ENCODE measurements at places on chromosomes 3 and 15. TPM values are rescaled to one million over a fixed set of nuclear protein-coding genes. Genes with fewer than 3 reads are reported as not detected.

- H3K4me1 ChIP-seq: peaks cover 3% of the 10 kb centered on the region
- H3K27me3 ChIP-seq: no peaks in the 10 kb centered on the region
- H3K36me3 ChIP-seq: peaks cover 57% of the 10 kb centered on the region
- no peak for DNase-seq
- no peak overlapping the region for H3K4me3 ChIP-seq
- H3K27ac ChIP-seq: peak overlapping the region; percentile 67
Observed at GRCh38 chr15:28147801-28148200, 48.7 kb upstream of the OCA2 start.

- no peaks in the 10 kb centered on the region for H3K27me3 ChIP-seq
- peaks cover 25% of the 10 kb centered on the region for H3K36me3 ChIP-seq
- H3K4me3 ChIP-seq: no peak overlapping the region
- H3K27ac ChIP-seq: no peak overlapping the region
- H3K4me1 ChIP-seq: peaks cover 15% of the 10 kb centered on the region
- no peak for DNase-seq
Observed at GRCh38 chr3:45498532-45498931, 96.0 kb upstream of the LIMD1 start.

GRCh38 chr15:25181293-25182097, 226.7 kb downstream of the SNRPN start:
- H3K27ac ChIP-seq: no peak overlapping the region
- no peak overlapping the region for H3K4me3 ChIP-seq
- H3K36me3 ChIP-seq: no peaks in the 10 kb centered on the region
- no peak for DNase-seq
- H3K4me1 ChIP-seq: no peaks in the 10 kb centered on the region
- H3K27me3 ChIP-seq: no peaks in the 10 kb centered on the region

- H3K4me3 ChIP-seq: no peak overlapping the region
- peaks cover 64% of the 10 kb centered on the region for H3K36me3 ChIP-seq
- DNase-seq: no peak
- H3K27me3 ChIP-seq: no peaks in the 10 kb centered on the region
Observed at GRCh38 chr3:8885536-8886316, 77.5 kb downstream of the RAD18 start.

- no peak overlapping the region for H3K27ac ChIP-seq
- H3K4me3 ChIP-seq: no peak overlapping the region
- no peak for DNase-seq
- peaks cover 24% of the 10 kb centered on the region for H3K4me1 ChIP-seq
- no peaks in the 10 kb centered on the region for H3K36me3 ChIP-seq
- peaks cover 40% of the 10 kb centered on the region for H3K27me3 ChIP-seq
Observed at GRCh38 chr15:40932156-40932555, 3.0 kb downstream of the DLL4 start.

GRCh38 chr3:101069901-101070798, 76.9 kb upstream of the ABI3BP start:
- H3K36me3 ChIP-seq: no peaks in the 10 kb centered on the region
- H3K4me1 ChIP-seq: peaks cover 4% of the 10 kb centered on the region
- no peak overlapping the region for H3K4me3 ChIP-seq
- H3K27me3 ChIP-seq: peaks cover 19% of the 10 kb centered on the region

DNA sequence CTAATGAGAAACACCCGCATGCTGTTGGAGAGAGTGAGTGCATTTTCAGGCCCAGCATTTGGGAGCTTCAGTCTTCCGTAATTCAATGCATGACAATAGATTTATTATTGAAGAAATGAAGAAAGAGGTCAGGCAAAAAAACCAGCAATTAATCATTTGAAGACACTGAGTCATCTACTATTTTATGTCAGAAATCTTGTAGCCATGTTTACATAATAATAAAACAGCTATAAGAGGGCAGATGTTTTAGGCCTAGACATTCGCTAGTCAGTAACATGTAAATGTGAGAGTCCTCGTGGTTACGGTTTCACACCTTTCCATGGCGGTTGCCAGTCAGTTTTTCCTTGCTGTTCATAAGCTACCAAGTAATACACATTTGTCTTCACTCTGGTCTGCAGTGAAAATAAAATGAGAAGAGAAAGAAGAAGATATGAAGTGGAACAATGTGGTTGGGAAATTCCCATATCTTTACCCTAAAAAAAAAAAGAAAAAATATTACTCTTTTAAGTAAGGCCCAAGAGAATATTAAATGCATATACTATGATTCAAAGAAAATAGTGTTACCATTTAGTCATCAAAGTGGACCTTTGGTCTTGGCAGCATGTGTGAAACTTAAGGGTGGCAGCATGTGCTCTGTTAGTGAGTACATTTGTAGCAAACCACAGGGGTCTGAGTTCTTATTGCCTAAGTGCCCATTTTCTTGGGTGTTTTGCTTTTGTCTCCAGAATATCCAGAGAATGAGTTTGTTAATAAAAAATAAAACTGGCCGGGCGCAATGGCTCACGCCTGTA, 140.5 kb upstream of the TBL1XR1 start:
- peak overlapping the region; percentile 78 for H3K27ac ChIP-seq
- peaks cover 6% of the 10 kb centered on the region for H3K27me3 ChIP-seq
- peak overlapping the region; percentile 23 for H3K4me3 ChIP-seq
- peaks cover 41% of the 10 kb centered on the region for H3K4me1 ChIP-seq

DNA sequence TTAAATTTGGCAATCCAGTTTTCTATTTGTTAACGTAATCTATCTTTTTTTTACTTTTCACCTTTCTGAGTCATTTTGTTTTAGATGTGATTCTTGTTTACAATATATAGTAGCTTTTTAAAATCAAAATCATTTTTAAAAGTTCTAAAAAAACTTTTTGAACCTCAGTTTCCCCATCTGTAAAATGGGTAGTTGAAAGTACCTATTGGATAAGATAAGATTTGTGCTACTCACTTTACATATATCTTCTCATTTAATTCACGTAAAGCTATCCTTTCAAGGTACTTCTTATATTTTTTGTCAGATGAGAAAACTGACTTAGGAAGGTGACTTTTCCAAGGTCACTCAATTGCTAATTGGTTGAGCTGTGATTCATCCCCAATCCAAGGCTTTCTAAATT, 153.2 kb downstream of the EEFSEC start:
- no peak for DNase-seq
- H3K4me1 ChIP-seq: peaks cover 13% of the 10 kb centered on the region
- H3K4me3 ChIP-seq: no peak overlapping the region
- H3K27ac ChIP-seq: no peak overlapping the region

DNA sequence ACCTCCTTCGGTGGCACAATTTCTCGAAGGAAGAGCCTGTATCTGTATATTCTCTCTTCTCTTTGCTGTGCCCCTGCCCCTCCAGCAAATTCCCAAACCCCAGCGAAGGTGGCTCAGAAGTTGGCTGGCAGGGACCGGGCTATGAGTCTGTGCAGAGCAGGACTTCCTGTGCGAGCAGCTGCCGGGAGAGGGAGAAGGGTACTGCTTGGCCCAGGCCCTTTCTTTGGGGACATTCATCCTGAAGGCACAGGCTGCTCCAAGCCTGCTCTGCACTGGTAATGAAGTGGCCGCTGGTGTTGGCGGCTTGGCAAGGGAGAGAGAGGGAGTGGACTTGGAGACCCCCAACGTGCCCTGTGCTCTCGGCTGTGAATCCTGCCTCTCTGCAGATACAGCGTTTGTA, 1.5 kb downstream of the SLC6A11 start:
- H3K27ac ChIP-seq: no peak overlapping the region
- no peaks in the 10 kb centered on the region for H3K36me3 ChIP-seq
- H3K4me1 ChIP-seq: no peaks in the 10 kb centered on the region
- no peak overlapping the region for H3K4me3 ChIP-seq

DNA sequence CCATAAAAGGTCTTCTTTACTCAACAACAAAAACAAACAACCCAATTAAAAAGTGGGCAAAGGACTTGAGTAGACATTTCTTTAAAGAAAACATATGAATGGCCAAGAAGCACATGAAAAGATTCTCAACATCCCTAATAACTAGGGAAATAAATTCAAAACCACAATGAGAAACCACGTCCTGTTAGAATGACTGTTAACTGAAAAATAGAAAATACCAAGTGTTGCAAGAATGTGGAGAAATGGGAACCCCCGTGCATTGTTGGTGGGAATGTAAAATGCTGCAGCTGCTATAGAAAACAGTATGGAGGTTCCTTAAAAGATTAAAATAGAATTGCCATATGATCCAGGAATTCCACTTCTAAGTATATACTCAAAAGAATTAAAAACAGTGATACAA, 34.8 kb downstream of the NMNAT3 start:
- no peak for DNase-seq
- H3K4me1 ChIP-seq: peaks cover 9% of the 10 kb centered on the region
- no peak overlapping the region for H3K27ac ChIP-seq
- no peak overlapping the region for H3K4me3 ChIP-seq
- no peaks in the 10 kb centered on the region for H3K27me3 ChIP-seq

THBS1 gene
- total RNA-seq: 0.57 TPM

KNL1 gene
- 26.2 TPM for total RNA-seq

SOX2 gene
- total RNA-seq: not detected

SLC26A6 gene
- total RNA-seq: 38.5 TPM
